ENCODE measurements at places on chromosomes 2 and 18. TPM values are rescaled to one million over a fixed set of nuclear protein-coding genes. Genes with fewer than 3 reads are reported as not detected.

Gene EPB41L3
- total RNA-seq, result 130 TPM

Gene IL36G
- total RNA-seq, result not detected

Gene COL6A3
- 1,617 TPM for total RNA-seq

Gene LIMS4
- total RNA-seq, result 1.5 TPM

Gene AKAIN1
- total RNA-seq, result not detected

Gene VIL1
- total RNA-seq, result under 0.01 TPM

Gene KCNG3
- total RNA-seq, result not detected

Gene CDH20
- 0.20 TPM for total RNA-seq

Gene ADNP2
- 28.2 TPM for total RNA-seq

Gene CYBRD1
- 100 TPM for total RNA-seq

Gene NAT8
- total RNA-seq, result not detected

Gene WDR75
- total RNA-seq, result 71.7 TPM

Gene GALNT14
- 0.98 TPM for total RNA-seq

Measured in subcutaneous preadipocyte (primary cell).